ENCODE measurements at places on chromosomes 12 and 14.

DNA sequence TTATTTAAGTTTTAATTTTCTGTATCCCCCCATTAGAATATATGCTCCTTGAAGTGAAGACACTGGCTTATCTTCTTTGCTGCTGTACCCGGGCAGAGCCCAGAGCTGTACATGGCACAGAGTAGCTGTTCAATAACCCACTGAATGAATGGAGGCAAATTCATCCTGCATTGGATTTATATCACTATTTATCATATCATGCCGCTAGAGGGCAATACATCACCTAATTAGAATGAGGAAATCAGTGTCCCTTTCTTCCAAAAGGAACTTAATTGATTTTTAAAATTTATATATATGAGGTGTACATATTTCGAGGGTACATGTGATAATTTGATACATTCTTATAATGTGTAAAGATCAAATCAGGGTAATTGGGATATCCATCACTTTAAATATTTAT lies 89.2 kb upstream of the TMEM260 start:
- DNase-seq = no peak

DNA sequence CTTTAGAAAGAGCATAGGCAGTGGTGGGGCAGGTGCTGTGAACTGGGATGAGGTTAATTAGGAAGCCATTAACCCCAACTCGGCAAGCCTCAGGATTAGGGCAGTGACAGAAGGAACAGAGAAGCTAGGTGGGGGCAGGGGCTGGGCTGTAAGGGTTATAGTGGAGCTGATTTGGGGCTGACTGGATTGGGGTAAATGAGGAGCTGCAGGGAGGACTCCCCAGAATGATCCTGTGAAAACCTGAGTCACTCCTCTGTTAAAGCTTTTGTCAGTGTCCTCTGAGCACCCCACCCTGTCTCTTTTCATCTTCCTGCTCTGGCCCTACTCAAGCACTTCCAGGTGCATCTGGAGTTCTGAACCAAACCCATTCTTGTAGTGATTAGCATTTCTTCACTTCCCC lies 4.4 kb downstream of the KLC1 start:
- DNase-seq = no peak

DNA sequence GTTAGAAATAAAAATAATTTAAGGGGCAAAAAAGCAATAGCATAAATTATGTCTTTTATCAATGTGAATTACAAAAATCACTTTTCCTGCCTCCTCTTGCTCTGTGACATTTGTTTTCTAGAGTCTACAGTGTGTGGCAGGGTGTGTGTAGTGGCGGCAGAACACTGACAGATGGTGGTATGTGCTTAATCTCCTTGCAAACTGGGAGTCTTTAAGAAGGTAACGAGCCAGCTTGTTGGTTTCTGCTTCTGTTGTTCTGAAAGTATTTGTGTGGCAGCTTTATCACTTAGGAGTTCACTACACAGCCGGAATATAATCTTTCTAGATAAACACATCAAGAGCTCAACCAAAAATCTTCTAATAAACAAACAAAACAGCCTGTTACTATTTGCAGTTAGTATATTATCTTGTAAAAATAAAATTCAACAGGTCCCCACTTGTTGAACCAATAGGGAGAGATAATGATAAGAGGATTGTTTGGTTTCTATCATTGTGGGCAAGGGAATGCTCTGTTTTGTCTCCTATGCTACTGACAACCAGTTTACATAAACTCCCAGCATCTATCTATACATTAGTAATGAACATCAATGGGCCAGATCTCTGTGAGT lies 13.0 kb downstream of the CDKL1 start:
- no peak for DNase-seq

GRCh38 chr14:30894923-30895515 lies 20.7 kb downstream of the COCH start:
- no peak for DNase-seq

GRCh38 chr14:75048101-75048500 lies 3.2 kb downstream of the MLH3 start:
- no peak for DNase-seq

DNA sequence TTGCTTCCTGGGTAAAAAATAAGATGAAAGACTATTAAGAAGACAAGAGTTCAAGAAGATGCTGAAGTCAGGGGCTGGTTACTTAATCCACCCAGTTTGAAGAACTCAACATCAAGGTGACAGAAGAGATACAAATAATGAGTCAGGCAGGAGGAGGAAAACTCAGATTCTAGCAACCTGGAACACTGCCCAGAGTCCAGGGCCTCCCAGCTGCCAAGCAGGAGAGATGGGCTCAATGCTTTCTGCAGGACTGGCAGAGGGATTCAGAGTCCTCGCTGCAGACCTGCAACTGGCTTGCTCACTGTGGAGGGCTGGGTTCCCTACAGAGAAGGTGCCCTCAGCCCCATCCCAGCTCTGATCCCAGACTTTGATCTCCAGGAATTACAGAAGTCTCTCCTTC lies 28.6 kb upstream of the CEBPE start:
- DNase-seq = no peak

DNA sequence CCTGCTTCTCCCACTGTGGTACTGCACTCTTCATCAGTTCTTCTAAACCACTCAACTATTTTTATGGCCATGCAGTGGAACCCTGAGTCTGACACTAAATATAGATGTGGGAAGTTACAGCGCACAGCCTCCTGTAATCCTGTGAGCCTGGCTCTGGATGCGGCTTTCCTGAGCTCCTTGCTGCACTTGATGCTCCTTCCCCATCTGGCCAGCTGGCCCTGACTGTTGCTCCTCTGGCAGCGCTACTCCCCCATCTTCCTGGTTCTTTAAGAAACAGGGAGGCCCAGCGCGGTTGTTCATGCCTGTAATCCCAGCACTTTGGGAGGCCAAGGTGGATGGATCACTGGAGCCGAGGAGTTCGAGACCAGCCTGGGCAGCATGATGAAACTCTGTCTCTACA lies 24.6 kb downstream of the IQSEC3 start:
- DNase-seq = no peak

DNA sequence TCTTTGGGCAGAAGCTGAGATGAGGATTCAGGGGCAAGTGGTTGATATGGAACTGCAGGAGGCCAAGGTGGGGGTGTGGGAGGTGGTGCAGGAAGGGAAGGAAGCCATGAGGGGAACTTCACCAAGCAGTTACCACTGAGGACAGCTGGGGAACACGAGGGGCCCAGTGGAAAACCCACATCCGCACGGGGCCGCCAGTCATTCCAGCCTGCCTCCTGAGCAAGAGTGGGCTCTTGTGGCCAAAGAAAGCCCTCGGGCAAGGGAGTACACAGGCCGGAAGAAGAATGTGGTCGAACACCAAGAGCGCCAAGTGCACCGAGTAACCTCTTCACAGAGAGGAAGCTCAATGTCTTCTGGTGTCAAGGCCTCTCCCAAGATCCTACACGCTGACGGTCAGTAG lies 252.2 kb upstream of the FOXN3 start:
- DNase-seq = no peak

DNA sequence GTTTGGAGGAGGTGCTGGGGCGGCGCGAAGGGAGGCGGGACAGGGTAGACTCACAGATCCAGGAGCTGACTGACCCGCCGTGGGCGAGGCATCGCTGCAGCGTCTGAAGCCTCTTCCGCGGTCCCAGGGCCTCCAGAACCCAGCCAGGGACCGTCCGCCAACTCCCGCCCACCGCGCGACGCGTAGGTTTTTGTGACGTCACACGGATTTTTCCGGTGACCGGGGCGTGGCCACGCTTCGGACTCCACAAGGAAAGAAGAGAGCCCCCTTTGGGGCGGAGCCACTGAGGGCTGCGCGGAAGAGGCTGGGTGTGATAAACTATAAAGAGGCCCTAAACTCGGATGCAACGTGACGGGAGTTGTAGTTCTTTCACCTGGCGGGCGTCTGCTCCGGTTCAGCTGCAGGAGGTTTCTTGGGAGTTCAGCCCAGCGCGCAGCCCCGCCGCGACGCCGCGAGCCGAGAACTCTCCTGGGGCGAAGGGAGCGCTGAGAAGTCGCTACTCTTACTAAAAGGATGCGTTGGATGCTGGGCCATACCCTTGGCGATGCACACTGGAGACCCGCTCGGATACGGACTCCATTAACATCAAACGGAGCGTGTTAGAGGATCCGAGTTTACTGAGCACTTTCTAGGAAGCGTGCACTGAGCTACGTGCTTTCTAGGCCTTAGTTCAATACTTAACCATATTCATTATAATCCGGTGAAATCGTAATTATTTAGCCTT lies at the start of gene AMN1:
Gene AMN1 (minus strand): TSS at position 105 of the 724 bp plus-strand sequence. CDS start 13 bp downstream, at position 92.
- DNase-seq = peak; percentile 99

DNA sequence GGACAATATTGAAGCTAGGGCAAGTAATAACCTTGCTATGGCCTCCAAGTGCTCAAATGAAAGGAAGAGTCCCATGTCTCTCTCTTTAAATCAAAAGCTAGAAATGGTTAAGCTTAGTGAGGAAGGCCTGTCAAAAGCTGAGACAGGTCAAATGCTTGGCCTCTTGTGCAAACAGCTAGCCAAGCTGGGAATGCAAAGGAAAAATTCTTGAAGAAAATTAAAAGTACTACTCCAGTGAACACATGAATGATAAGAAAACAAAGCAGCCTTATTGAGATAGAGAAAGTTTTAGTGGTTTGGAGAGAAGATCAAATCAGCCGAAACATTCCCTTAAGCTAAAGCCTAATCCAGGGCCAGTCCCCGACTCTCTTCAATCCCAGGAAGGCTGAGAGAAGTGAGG lies 84.1 kb upstream of the PLEKHA5 start:
- no peak for DNase-seq

DNA sequence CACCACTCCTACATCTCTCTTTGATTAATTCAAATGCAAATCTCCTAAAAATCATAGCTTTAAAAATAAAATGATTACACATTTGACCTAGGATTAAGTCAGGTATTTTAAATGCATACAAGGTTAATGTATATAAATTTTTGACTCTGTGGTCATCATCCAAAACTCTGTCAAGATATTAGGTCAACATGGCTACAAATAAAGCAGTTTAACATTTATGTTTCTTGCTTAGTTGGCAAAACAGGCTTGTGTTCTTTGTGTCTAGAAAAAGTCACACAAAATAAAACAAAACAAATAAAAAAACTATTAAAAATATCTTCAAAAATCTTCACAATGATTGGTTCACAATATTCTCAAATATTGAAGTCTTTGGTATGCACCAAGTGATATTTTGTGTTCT lies 473.2 kb downstream of the LRFN5 start:
- DNase-seq = no peak

GRCh38 chr12:84802161-84802560 lies 110.4 kb downstream of the SLC6A15 start:
- DNase-seq = no peak

DNA sequence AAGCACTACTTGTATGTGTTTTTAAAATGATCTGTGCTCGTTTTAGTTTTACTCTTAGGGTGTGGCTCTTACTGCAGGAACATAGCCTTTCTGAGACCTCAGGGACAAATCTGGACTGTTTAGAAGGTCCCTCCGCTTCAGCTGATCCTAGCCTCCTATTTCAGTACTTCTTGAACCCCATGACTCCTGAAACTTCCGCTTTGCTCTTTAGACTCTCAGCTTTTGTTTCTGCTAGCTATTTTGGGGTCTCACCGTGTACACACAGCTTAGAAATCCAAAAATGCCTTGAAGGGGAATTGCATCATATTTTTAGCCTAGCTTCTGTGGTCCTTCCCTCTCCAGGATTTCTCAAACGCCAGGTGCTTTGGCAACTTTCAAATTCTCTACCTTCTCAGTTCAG lies 8.3 kb downstream of the OR11G2 start:
- DNase-seq = no peak

GRCh38 chr12:46439793-46440511 lies 67.4 kb upstream of the SLC38A2 start:
- no peak for DNase-seq

GRCh38 chr14:34874386-34875030 lies 652 bp downstream of the BAZ1A start:
- DNase-seq = peak; percentile 49

Data from SJSA1 (cell line).